ENCODE measurements at places on chromosomes 13 and 19.

GRCh38 chr19:28330831-28331230, 882.1 kb downstream of the UQCRFS1 start:
- DNase-seq, result no peak

DNA sequence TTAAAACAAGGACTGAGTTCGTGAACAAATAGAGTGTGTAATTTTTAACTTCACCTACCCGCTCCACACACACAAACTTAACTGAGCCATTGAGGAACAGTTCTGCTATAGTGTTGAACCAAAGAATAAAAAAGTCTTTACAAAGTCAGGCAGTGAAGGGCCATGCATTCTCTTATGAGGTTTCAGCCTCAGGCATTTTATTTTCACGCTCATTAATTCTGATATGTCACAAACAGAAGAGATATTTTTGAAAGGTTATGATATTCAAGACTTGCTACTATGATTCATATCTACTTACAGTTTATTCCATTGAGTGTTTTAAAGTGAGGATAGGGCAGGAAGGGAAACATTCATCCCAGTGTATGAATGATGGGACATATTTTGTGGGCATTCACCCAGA, 282.2 kb downstream of the SLITRK5 start:
- DNase-seq, result no peak

GRCh38 chr19:55275851-55276719, 3.8 kb downstream of the HSPBP1 start:
- DNase-seq, result no peak

- peak; percentile 70 for DNase-seq
Observed at GRCh38 chr19:35901854-35902661, at the start of gene HCST. TSS of gene HCST (plus strand) at chr19:35902529. CDS start at chr19:35902594, 65 bp downstream.

DNA sequence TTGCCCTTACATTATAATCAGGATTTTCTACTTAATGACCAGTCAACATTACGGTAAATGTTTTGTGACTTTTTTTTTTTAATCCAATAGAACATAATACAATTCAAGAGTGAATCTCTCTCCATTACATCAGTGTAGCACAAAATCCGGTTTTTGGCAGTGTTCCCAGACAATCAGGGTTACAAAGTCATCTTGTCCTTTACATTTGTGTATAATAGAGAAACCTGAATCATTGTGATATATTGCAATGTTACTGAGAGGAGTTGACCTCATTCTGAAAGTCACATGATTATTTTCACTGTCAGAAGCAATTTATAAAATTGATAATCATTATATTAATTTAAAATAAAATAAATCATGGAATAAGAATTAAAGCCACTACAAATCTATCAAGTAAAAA, 1346.0 kb upstream of the SPRY2 start:
- no peak for DNase-seq

DNA sequence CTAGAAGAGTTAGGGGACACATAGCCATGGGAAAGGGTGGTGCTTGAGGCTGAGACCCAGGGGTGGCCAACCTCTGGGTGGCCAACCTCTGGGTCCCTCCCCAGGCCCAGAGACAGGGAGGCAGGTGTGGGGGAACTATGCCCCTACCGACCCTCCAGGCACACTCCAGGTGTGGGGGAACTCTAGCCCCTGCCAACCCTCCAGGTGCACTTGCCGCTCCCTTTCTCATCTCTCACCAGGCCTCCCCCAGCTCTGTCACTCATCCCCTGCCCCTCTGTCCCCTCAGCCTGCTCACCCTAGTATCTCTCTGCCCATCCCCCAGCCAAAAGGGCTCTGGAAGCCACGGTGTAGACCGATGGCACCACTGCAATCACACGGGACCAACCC, 10.6 kb upstream of the VSTM2B start:
- DNase-seq, result no peak

DNA sequence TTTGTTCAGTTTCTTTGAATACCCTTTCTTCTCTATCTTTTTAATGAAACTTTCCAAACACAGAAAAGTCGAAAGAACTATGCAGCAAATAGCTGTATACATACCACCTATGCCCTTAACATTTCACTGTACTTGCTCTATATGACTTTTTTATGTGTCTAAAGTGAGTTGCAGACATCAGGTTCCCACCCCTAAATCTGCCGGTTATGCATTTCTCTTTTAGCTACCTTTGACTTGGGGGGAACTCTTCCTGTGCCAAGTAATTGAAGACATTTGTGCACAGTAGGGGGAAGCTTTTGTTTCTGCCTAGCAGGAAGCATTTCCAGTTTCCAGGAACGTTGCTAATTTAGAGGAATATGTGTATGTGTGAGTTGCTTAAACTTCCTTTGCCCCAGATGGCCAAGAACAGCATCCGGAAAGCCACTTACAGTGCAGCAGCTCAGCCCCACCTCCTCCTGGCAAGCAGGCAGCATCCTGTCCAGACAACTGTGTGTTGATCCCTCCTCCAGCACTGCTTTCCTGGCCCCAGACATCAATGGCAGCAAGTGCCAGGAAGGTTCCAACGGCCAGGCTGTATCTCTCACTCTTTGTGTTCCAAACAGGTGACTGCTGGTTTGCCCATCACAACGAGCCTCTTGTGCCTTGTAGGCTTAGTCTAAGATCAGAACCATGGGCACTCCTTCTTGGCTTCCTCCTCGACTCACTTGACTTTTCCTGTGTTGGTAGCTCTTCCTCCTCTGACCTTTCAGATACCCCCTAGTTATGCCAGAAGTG, 14.7 kb upstream of the GRAMD1A start:
- peak; percentile 61 for DNase-seq

DNA sequence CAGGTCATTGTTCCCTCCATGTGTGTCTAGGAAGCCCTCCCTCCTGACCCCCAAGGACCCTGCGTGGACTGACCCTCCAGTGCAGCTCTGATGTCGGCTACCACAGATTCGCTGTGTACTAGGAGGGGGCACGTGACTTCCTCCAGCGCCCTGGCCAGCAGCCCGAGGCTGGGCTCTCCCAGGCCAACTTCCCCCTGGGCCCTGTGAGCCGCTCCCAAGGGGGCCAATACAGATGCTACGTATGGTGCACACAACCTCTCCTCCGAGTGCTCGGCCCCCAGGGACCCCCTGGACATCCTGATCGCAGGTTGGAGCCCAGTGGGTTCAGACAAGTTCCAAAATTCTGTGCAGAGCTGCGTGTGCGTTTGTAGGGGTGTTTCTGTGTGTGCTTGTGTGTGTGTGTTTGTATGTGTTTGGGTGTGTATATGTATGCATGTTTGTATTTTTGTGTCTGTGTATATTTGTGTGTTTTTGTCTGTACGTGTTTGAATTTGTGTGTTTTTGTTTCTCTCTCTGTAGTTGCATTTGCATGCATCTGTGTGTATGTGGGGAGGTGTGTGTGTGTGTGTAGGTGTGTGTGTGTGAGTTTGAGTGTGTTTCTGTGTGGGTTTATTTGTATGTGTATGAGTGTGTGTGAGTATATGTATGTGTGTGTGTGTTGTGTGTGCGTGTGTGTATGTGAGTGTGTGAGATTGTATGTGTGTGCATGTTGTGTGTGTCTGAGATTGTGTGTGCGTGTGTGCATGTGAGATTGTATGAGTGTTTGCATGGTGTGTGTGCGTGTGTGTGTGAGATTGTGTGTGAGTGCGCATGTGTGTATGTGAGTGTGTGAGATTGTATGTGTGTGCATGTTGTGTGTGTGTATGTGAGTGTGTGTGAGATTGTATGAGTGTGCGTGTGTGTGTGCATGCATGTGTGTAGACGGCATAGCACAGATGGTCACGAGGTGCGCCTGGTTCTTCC, 21.4 kb upstream of the LILRA2 start:
- DNase-seq, result no peak

- no peak for DNase-seq
Observed at GRCh38 chr13:25963674-25964073, 88.1 kb downstream of the SHISA2 start.

DNA sequence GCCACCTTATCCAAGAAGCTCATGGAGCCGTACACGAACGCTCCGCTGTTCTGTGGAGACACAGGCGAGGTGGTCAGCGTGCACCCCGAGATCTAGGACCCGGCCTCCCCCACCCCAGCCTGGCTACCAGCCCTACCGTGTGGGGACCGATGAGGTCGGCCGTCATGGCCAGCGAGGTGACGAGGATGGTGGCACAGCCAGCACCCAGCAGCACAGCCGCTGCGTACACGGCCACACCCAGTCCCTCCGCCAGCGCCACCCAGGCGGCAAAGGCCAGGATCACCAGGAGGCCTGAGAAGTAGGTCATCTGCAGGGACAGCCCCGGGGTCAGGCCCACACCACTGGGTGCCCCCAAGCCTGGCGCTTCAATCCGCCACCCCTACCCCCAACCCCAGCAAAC, 7.1 kb downstream of the TEKTIP1 start:
- DNase-seq, result no peak

- peak; percentile 43 for DNase-seq
Observed at GRCh38 chr13:30382836-30383525, 39.3 kb upstream of the UBE2L5 start.

- DNase-seq, result no peak
Observed at GRCh38 chr19:34225659-34226015, 28.7 kb upstream of the GARRE1 start.

GRCh38 chr19:33508941-33509614, 12.5 kb downstream of the PEPD start:
- DNase-seq, result no peak

- DNase-seq, result no peak
Observed at GRCh38 chr19:17834350-17835181, 13.2 kb downstream of the JAK3 start.

- DNase-seq, result no peak
Observed at GRCh38 chr13:35143123-35143522, 201.1 kb downstream of the NBEA start.

DNA sequence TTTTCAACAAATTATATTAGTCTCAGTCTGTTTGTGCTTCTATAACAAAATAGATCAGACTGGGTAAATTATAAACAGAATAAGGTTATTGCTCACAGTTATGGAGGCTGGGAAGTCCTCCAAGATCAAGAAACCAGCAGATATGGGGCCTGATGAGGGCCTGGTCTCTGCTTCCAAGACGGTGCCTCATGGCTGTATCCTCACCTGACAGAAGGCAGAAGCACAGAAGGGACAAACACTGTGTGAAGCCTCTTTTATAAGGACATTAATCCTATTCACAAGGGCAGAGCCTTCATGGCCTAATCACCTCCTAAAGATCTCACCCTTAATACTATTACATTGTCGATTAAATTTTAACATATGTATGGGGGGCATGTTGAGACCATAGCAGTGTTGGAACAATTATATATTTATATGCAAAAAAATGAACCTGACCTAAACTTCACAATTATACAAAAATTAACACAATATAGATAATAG, 12.7 kb downstream of the F10 start:
- no peak for DNase-seq

DNA sequence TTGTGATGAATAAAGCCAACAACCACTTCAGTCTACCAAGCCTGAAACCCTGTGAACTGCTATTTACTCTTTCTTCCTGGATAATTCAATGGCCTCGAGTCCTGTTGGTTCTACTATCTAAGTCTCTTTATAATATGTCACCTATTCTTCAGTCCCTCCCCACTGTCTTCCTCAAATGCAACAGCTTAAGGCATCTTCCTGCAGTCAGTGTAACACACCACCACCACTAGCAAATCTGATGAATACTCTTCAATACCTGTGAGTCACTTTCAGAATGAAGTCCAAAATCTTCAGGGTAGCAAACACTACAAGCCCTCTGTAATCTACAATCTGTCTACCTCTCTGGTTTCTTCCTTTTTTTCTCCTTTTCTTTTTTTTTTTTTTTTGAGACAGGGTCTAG, 32.9 kb downstream of the ZDHHC20 start:
- no peak for DNase-seq

DNA sequence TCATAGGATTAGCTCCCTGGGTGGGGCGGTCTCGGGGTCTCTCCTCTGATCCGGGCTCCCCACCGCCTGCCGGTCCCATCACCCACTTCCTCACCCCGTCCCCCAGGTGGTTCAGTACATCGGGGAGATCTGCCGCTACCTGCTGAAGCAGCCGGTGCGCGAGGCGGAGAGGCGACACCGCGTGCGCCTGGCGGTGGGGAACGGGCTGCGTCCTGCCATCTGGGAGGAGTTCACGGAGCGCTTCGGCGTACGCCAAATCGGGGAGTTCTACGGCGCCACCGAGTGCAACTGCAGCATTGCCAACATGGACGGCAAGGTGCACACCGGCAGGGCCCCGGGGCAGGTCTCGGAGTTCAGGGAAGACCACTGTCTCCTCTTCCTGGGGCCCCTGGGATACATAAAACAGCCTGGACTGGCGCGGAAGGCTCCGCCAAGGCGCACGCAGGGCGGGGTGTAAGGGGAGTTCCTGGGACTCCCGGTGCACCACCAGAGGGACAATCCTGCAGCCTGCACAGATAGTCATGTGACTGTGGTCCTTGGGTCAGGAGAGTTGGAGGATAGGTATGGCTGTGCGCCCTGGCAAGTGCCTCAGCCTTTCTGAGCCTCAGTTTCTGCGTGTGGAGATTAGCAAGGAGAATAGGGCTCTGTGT, 14.2 kb upstream of the PGLS start:
- no peak for DNase-seq

DNA sequence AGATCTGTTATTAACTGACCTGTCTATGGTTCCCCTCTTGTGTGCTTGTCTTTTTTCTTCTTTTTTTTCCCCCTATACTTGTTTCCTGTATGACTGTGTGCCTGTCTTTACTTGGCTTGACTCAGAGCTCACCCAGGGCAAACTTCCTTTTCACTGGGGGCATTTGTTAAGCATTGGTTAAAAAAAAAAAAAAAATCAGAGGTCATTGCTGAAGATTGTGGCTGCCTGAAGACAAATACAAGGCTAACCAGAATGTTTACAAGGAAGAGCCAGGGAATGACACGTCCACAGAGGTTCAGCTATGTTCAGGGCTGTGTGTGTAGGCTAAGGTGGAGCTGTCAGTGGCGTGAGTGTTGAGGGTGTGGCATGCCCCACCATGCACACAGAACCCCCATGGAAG, 47.1 kb downstream of the LNX2 start:
- no peak for DNase-seq

- no peak for DNase-seq
Observed at GRCh38 chr13:90485436-90485835, 862.1 kb upstream of the MIR17HG start.

DNA sequence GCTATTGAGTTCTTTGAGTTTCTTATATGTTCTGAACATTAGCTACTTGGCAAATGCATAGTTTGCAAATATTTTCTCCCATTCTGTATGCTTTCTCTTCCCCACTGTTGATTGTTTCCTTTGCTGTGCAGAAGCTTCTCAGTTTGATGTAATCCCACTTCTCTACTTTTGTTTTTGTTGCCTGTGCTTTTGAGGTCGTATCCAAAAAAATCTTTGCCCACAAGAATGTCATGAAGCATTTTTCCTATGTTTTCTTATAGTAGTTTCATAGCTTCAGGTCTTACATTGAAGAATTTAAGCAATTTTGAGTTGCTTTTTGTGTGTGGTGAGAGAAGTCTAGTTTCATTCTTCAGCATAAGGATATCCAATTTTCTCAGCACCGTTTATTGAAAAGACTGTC, 536.7 kb upstream of the ARGLU1 start:
- no peak for DNase-seq

DNA sequence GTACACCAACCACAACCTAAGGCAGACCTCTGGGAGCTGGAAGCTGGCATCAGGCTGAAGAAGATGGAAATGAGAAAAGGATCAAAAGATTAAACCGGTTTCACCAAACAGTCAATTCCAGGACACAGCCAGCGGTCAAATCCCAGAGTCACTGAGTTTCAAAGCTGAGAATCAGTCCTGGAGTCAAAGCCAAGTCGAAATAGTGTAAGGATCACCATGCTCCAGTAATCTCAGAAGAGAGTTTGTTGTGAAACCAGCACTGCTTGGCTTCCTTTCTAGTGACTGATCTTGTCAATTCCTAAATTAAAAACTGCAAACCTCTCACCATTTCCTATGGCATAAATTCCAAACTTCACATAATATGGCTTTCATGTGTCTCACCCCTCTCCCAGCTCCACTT, 198.8 kb downstream of the GPC6 start:
- DNase-seq, result no peak

GRCh38 chr19:39480337-39481228, at the start of gene TIMM50:
TSS of gene TIMM50 (plus strand) at chr19:39480838. CDS start at chr19:39480854, 16 bp downstream.
- DNase-seq, result peak; percentile 99
